ENCODE measurements at places on chromosomes 6 and 20. TPM values are rescaled to one million over a fixed set of nuclear protein-coding genes. Genes with fewer than 3 reads are reported as not detected.

The BHLHE23 gene
- total RNA-seq = not detected

The NPEPL1 gene
- total RNA-seq = 11.3 TPM

The CFB gene
- total RNA-seq = 3.2 TPM

The UNC5CL gene
- total RNA-seq = 0.23 TPM

The SRSF12 gene
- 45.0 TPM for total RNA-seq

The NKX2-4 gene
- total RNA-seq = 2.1 TPM

The NKX2-2 gene
- 3.5 TPM for total RNA-seq

The LINC00237 gene
- 10.8 TPM for total RNA-seq

The CCM2L gene
- total RNA-seq = 3.7 TPM

The TJAP1 gene
- 5.1 TPM for total RNA-seq

The SOX18 gene
- 1.6 TPM for total RNA-seq

The PHF1 gene
- 28.6 TPM for total RNA-seq

The TNFRSF6B gene
- total RNA-seq = 1.6 TPM

The IER3 gene
- 3.5 TPM for total RNA-seq

The ARMH2 gene
- total RNA-seq = not detected

The ITPA gene
- 39.9 TPM for total RNA-seq

The NEURL2 gene
- 4.6 TPM for total RNA-seq

The GHRH gene
- 2.3 TPM for total RNA-seq

The FILIP1 gene
- 5.3 TPM for total RNA-seq

The SIRPB1 gene
- total RNA-seq = 1.2 TPM

The SPATS1 gene
- 1.2 TPM for total RNA-seq

The GPR63 gene
- 14.3 TPM for total RNA-seq

The CST5 gene
- not detected for total RNA-seq

The C2 gene
- total RNA-seq = 5.3 TPM

The BPIFB2 gene
- not detected for total RNA-seq

The HLA-B gene
- 56.7 TPM for total RNA-seq

The LRRN4 gene
- total RNA-seq = 0.23 TPM

The SRXN1 gene
- total RNA-seq = 19.1 TPM

The PLCB1 gene
- total RNA-seq = 85.8 TPM

The MRPL14 gene
- 39.7 TPM for total RNA-seq

The GUCA1A gene
- total RNA-seq = 4.8 TPM

The ETV7 gene
- total RNA-seq = not detected

The SLC44A4 gene
- not detected for total RNA-seq

The TINAG gene
- not detected for total RNA-seq

The RAB44 gene
- total RNA-seq = not detected

The FAM209B gene
- total RNA-seq = not detected

The CNR1 gene
- total RNA-seq = 162 TPM

The AKAP12 gene
- total RNA-seq = 120 TPM

The GPR6 gene
- total RNA-seq = 12.2 TPM

The SYCP2 gene
- 4.2 TPM for total RNA-seq
